ENCODE measurements at places on chromosomes 4 and X.

DNA sequence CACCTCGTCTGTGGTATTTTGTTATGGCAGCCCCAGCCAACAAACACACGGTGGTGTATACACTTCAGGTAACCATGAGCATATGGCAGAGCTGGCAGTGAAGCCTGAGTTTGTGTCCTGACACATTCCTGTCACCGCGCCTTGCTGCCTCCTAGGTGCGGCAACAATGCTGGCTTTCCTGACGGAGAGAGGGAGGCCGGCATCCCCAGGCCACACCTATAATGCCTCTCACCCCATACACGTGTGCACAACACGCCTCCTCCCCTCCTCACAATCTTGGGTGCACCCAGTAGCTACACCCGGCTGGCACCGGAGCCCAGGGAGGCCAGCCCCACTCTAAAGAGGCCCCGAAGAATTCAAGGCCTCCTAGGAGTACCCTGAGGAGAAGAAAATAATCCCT, 158.5 kb downstream of the NSUN7 start:
- DNase-seq = no peak

DNA sequence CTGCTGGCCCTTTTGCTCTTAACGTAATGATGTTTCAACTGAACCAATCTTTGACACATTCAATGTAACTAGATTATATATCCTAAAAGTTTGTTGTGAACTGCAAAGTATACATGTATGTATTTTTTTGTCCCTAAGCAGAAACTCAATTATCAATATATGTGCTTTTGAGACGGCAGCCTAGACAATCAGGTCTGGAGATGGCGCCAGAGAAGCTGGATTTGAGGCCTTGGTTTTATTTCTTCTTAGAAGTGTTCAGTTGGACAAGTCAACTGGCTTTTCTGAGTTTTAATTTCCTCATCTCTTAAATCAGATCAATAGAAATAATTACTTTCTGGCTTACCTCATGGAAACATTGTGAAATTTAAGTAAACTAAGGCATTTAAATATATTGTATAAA, 62.5 kb downstream of the DCAF8L1 start:
- DNase-seq = no peak

DNA sequence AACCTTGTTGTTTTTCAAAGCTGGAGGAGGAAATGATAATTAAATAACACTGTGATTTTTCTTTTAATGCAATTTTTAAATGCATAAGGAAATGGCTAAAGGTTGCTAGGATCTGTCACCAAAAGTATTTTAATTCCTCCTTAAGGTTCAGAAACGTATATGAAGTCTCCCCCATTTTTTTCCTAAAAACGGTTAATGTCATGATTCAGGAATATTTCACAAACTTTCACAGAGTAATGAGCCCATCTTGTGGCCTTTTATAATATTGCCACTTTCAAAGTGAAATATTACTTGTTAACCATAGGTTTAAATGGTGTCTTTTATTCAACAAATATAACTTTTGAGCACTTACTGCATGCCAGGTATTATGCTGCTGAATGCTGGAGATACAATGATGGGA, 99.5 kb upstream of the USP38 start:
- no peak for DNase-seq

- no peak for DNase-seq
Measured at GRCh38 chr4:179130122-179130714, 1688.0 kb upstream of the AGA start.

DNA sequence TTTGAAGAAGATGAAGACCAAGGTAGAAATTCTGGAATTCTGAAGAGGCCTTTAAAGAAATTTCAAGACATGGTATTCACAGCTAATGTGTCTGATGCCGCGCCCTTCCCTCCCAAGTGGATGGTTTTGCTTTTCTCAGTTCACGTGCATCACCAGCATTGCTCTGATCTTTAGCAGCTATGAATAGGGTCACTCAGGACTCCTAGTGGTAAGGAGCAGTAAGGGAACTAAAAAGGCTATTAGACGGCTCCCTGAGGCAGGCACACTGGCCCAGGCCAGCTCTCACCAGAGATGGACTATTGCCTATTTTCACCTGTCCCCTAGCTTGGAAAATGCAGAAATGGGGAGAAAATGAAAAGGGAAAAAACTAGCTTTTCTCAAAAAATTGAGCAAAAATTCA, 447.5 kb upstream of the RASGEF1B start:
- no peak for DNase-seq

DNA sequence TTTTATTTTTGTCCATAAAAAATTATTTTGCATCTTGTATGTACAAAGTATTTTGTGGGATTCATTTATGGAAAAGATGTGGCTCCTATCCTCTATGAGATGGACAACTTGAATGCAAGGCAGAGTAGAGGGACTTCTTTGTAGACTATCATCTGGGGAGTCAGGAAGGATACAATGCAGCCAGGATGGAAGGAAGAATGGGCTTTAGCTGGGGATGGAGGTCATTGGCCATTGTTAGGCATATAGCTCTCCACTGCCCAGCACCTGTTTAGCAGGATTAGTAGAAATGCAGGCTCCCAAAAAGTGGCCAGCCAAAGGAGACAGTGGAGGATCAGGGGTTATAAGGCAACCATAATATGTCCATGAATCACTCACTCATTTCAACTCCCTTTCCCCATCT, 5.1 kb upstream of the TLL1 start:
- no peak for DNase-seq

- no peak for DNase-seq
Measured at GRCh38 chrX:68998716-68999115, 166.5 kb downstream of the PJA1 start.

- DNase-seq = no peak
Measured at GRCh38 chr4:73603271-73603710, 16.9 kb downstream of the RASSF6 start.

GRCh38 chr4:38782452-38783108, at the start of gene TLR10:
Gene TLR10, minus strand, starts transcription at chr4:38782990. Its CDS starts 7,400 bp downstream, at chr4:38775590.
- peak; percentile 58 for DNase-seq

DNA sequence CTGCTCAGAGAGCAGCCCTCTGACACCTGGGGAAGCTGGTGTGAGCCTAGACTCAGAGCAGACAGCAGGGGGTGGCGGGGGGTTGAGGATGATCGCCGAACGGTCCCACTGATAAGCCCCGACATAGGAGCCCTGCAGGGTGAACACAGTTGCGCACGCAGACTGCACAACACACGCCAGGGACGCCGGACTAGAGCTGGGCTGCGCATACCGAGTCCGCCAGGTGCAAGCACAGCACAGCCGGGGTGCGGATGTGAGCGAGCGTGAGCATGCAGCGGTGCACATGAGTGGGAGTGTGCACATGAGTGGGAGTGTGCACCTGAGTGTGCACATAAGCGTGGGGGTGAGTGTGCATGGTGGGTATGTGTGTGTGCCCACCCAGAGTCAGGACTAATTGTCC, 36.7 kb downstream of the FAM53A start:
- DNase-seq = no peak

DNA sequence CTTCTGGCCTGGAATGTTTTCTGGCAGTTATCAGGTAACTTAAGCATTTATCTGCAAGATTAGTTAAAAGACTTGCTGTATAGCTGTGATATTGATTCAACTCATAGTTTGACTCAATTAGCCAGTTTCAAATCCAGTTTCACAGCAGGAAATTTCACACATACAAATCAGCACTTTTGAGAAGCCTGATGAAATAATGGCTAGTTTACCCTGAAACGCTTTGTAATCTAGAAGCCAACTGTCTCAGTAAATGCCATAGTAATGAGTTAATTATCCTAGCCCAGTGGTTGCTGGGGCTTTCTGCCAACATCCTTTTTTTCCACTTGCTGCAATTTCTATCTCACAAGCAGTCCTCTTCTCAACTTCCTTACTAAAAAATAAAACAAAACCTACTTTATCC, 53.1 kb downstream of the ARHGEF38 start:
- no peak for DNase-seq

- no peak for DNase-seq
Measured at GRCh38 chr4:41406113-41406516, 131.8 kb upstream of the LIMCH1 start.

DNA sequence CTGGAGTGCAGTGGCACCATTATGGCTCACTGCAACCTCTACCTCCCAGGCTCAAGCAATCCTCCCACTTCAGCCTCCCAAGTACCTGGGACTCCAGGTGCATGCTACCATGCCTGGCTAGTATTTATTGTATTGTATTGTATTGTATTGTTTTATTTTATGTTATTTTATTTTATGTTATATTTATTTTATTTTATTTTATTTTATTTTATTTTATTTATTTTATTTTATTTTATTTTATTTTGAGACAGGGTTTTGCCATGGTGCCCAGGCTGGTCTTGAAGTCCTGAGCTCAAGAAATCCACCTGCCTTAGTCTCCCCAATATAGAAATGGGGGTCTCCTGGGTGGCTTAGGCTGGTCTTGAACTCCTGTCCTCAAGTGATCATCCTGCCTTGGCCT, 42.6 kb downstream of the ELF2 start:
- no peak for DNase-seq

DNA sequence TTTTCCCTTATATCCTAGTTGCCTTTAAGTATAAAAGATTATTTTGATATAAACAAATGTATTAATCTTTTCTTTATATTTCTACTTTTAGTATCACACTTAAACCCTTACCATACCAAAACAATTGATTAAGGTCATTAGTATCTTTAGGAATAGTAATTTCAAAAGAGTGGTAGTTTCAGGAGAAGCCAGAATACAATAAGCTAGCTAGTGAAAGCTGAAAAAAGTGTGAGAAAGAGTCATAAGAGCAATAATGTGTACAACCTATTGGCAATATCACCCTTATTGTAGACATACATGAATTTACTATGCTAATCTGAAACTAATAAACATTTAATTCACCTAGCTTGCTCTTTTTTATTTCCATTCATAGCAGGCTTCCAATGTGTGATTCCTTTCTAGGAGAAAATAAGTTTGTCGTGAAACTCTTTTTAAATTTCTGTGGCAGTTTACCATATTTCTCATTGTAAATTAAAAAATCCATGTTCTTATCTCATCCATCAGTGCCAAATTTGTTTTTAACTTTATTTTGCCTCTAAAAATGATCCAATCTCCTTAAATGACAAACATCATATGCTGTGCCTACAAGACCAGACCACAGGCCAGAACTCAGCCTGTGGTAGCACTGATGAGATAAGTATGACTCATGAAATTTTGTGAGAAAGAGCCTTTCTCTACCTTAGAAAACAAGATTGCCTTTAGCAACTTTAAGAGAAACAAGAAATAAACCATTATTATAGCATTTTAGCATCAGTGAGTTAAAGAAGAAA, 8.1 kb downstream of the NEK1 start:
- DNase-seq = no peak

GRCh38 chr4:188399834-188400233, 260.6 kb downstream of the TRIML1 start:
- no peak for DNase-seq

DNA sequence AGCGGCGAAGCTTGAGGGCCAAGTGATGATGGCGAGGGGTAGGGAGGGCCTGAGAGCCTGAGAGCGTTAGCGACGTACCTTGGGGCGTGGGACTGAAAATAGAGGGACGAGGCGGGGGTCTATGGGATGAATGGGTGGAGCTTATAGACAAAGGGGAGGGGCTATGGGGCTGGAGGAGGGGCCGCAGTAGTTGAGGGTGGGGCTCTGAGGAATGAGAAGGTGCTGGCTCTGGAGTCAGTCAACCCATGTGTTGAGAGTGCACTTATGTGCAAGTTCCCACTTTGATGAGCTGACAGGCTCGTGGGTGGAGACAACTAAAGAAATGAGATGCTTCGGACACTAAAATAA, 488 bp downstream of the TBC1D25 start:
- no peak for DNase-seq

DNA sequence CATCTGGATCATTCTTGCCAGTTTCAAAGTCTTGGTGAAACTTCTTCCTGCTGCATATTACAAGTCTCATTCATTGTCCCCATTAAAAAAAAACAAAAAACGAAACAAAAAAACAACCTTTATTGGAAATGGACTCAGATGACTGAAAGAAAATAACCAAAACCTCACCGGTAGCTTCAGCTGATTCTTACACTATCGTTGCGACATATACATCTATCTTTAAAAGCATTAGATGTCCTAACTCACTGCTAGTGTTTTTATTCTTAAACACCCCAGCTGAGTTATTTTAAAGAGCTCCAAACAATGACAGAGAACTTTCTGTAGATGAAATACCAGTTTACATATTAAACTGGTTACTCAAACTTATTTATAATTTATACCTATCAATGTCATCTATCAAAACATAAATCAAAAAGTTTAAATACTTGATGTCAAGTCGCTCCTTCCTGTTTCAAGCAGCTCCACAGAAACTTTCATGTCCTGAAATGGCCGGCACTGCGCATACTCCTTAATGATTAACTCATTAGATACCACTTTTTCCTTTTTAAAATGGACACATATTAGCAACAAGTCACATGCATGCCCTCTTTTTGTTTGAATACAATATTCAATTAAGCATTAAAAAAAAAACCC, 87.2 kb downstream of the HPRT1 start:
- no peak for DNase-seq

Data from retina (tissue), 1 donor.